ENCODE measurements at places on chromosomes 2 and 18.

DNA sequence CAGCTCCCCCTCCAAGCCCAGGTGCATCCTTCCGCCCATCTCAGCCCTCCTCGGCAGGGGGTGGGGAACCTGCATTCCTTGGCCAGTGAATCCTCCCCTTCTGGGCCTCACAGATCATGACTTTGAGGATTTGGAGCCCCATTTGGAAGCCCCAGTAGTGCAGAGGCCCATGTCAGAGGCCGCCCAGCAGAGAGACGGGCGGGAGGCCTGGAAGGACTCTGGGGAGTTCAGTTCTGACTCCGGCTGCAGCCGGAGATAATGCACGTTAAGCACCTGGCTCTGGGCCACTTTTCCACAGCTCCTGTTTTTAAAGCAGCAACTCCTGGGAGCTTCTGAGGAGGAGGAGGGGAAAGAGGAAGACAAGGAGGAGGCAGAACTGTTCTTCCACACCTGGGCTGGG is 14.9 kb downstream of the ATOH8 start:
- no peak for DNase-seq

DNA sequence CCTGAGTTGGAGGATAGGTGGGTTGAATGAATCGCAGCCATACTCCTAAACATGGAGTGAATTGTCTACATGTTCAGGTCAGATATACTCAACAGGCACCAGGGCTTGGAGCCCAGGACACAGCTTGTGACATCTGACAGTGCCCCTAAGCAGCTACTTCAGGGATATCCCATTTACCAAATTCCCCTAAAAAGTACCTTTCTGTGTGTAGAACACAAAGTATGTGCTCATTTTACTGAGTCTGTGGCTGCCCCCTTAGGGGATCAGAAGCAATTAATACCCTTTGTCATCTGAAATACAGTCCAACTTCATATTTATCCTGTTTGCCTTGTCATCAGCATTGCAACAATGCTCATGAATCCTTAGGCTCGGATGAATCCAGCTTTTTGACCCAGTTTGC is 20.8 kb downstream of the TNFRSF11A start:
- DNase-seq: no peak

GRCh38 chr2:150081775-150082481 is 405.5 kb downstream of the RND3 start:
- no peak for DNase-seq

- DNase-seq: no peak
Observed at GRCh38 chr2:142973822-142974207, 96.4 kb downstream of the KYNU start.

GRCh38 chr2:145194673-145195072 is 674.8 kb upstream of the ZEB2 start:
- no peak for DNase-seq

DNA sequence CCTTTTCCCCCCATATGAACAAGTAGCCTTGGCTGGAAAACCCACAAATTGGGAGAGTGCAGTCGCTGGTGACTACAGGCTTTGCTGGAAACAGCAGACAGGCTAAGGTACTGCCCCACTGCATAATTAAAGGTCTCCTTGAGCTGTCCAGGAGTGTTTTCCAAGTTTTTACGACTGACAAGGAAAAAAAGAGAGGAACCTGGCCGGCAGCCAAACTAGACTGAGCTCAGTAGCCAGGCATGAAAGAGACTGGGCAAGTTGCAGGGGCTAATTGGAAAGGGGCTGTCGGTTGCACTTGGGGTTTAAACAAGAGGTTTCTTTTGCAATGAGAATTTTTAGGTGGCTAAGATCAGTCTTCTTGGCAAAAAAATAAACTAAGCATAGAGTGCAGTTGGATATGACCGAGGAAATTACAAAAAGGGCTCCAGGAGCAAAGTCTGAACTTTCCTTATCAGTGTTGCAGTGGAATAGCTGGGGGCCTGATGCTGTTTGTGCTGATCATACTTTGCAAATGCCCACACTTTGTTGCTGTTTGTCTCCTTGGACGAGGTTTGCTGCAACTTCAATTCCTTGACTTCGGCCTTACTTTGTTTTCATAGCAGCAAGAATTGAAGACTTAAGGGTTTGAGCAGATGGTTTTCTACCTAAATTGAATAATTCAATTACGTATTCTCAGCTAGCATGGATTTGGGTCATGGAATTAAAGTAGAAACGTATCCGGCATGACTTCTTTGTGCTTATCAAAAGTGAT is 2.1 kb downstream of the GULP1 start:
- no peak for DNase-seq

DNA sequence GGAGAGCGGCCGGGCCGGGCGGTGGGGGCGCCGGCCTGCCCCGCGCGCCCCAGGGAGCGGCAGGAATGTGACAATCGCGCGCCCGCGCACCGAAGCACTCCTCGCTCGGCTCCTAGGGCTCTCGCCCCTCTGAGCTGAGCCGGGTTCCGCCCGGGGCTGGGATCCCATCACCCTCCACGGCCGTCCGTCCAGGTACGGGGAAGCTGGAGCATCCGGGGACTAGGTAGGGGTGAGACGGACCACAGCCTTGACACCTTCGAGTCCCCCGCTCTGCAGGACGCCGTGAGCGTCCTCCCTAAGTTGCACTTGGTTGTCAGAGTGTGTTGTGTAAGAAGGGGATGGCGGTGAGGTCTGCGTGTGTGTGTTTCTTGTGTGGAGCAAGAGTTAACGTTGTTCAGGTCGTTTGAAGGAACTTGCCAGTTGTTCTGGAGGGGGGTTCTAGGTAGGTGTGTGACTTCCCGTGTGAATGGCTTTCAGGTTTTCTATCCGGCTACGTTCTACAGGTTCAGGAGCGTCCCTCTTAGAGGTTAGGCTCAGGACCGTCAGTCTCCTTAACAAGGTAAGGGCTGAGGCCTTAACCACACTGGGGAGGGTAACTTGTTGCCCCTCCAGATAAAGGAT is 393 bp downstream of the IL1R1 start:
- no peak for DNase-seq

DNA sequence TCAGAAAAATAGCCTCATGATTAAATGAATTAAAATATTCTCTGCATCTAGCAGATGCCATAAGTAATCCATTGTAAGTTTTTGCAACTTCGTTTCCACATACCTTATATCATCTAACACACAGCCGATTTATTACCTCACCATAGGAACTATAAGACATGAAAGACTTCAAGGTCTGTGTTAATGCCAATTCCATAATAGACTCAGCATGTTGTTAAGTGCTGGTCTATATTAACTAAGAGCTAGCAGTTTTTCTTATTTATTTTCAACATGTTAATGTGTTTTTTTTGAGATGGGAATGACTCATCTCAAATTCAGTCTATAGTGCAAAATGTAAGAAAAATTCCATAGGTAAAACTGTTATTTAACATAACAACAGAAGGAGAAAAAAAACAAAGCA is 243.9 kb upstream of the GULP1 start:
- DNase-seq: no peak

- DNase-seq: peak; percentile 16
Observed at GRCh38 chr2:222690564-222691200, 19.2 kb downstream of the MOGAT1 start.

- DNase-seq: no peak
Observed at GRCh38 chr2:111986116-111986900, 68.8 kb upstream of the TMEM87B start.

DNA sequence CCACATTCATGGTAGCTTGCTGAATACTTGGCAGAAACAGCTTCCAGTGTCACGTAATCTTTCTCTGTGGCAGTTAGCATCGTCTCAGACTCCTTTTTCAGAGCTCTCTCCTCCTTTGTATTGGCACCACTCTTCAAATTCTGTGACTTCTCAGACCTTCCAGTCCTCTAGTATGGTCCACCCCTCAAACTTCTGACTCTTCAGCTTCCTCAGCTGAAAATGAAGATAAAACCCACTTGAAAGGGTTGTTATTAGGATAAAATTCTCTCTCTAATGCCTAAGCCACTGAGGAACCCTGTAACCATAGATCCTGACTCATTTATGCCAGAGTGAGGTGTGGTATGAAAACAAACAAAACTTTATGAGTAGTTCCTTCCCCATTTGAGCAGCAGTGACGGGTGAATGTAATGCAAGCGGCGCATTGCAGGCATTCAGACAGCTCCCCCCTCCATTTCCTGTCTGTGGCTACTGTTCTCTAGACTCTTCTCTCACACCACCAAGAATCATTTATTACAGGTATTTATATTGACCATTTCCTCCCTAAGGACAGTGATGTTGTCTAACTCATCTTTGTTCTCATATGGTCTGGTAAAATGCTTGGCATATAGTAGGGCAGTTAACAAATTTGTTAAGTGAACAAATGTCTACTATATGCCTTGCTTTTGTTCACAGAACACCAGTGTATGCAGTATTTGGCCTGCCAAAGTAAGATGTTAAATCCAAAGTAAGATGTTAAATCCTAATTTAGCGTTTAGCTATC is 35.3 kb downstream of the GALNT1 start:
- DNase-seq: no peak

- DNase-seq: no peak
Observed at GRCh38 chr2:223929571-223930102, 15.5 kb downstream of the WDFY1 start.

GRCh38 chr18:6059551-6059950 is 164.2 kb upstream of the TMEM200C start:
- DNase-seq: no peak

- no peak for DNase-seq
Observed at GRCh38 chr2:106096299-106097037, 97.6 kb downstream of the UXS1 start.
